ENCODE measurements at places on chromosomes 3 and 15.

GRCh38 chr3:113897373-113897777 lies 50.4 kb upstream of the ZDHHC23 start:
- DNase-seq = no peak

- DNase-seq = no peak
These were observed 287.6 kb downstream of the DIPK2A start for GRCh38 chr3:144259267-144259666.

DNA sequence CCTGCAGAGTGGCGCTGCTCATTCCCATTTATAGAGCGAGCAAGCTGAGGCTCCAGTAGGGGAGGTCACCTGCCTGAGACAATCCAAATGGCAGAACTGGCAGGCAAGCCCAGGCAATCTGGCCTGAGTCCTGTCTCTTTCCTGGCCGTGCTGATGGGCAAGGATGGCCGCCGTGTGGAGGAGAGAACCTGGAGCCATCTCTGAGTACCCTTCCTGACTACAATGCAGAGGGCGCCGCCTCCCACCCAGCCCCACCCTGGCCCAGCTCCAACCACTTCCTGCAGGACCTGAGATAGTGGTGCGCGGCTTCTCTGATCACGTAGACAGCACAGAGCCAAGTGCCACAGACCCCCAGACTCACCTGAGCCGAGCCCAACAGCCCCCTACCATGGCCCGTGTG lies 7.0 kb downstream of the TLR9 start:
- DNase-seq = no peak

DNA sequence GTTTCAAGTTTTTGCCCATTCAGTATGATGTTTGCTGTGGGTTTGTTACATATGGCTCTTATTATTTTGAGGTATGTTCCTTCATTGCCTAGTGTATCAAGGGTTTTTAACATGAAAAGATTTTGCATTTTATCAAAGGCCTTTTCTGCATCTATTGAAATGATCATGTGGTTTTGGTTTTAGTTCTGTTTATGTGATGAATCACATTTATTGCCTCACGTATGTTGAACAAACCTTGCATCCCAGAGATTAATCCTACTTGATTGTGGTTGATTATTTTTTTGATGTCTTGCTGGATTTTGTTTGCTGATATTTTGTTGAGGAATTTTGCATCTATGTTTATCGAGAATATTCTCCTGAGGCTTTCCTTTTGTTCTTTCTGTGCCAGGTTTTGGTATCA lies 39.4 kb downstream of the TMCO5A start:
- DNase-seq = no peak

DNA sequence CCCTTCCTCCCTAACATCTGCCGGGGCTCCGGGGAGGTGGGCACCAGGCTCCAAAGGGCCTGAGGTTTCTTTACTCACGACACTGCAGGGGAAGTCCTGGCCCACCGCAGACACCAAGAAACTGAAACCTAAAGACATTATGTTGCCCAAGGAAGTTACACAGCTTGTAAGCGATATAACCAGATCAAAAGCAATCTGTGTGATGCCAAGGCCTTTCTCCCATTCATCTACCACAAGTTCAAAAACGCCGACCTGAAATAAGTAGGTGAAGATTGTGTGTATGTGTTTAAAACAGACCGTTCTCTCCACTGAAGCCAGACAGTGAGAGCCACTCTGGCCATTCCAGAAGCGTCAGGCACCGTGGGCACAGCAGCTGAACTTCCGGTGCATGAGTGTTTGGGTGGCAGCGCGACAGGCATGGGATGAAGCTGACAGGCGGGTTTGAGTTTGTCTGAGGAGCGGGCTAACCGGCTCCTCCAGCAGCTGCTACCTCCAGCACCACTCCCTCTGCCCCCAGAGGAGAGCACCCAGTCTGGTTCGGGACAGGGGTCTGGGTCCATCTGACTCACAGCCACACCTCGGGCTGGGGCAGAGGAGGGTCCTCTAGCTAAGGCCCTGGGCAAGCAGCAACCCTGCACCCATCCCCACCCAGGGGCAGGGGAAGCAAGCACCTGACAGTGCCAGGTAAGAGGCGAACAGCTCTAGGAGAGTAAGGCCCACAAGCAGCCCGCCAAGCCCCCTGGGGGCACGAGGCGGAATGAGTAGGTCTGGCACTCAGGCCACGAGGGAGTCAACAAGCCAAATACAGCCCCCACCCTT lies 1.3 kb downstream of the TNK2 start:
- DNase-seq = peak; percentile 74

- no peak for DNase-seq
These were observed 43.0 kb downstream of the FLNB start for GRCh38 chr3:58051196-58051595.

DNA sequence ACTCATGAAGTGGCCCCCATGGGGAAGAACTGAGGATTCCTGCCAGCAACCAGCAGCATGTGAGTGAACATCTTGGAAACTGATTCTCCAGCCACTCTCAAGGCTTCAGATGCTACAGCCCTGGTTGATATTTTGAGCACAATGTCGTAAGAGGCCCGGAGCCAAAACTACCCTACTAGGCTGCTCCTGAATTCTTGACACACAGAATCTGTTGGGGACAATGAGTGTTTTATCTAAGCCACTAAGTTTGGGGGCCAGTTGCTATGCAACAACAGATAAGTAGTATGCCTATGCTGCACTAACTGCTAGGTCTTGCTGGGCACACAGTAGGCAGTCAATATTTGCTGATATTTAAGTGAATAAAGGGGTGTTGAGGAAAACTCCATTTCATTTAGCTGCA lies 89.9 kb upstream of the CHL1 start:
- DNase-seq = no peak

GRCh38 chr3:127363171-127363570 lies 75.3 kb upstream of the PRR20G start:
- no peak for DNase-seq

DNA sequence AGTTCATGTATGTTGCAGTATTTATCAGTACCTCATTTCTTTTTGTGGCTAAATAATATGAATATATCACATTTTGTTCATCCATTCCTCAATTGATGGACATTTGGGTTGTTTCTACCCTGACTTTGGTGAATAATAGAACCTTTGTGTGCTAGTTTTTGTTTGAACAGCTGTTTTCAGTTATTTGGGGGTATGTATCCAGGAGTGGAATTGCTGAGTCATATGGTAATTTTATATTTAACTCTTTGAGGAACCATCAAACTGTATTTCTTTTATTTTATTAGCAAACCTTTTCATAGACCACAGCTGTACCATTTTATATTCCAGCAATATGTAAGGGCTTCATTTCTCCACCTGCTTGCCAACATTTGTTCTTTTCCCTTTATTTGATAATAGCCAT lies 38.4 kb upstream of the RBM5 start:
- no peak for DNase-seq

- peak; percentile 33 for DNase-seq
These were observed 80.6 kb downstream of the ULK4 start for GRCh38 chr3:41881233-41881821.

- no peak for DNase-seq
These were observed 24.0 kb upstream of the RAF1 start for GRCh38 chr3:12687948-12688347.

DNA sequence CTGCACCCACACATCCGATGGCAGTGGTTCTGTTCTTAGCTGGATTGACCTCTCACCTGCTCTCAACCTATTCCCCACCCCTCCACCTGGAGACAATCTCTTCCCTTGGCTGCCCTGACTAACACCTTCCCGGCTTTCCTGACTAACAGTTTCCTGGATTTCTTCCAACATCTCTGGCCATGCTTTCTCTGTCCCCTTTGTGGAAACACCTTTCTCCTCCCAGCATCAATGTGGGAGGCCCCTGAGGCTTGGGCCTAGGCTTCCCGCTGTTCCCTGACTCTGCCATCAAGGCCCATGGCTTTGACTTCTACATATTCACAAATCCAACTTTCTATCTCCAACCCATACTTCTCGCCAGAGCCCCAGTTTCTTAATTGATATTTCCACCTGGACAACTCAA lies 142.8 kb upstream of the ATP2B2 start:
- no peak for DNase-seq

DNA sequence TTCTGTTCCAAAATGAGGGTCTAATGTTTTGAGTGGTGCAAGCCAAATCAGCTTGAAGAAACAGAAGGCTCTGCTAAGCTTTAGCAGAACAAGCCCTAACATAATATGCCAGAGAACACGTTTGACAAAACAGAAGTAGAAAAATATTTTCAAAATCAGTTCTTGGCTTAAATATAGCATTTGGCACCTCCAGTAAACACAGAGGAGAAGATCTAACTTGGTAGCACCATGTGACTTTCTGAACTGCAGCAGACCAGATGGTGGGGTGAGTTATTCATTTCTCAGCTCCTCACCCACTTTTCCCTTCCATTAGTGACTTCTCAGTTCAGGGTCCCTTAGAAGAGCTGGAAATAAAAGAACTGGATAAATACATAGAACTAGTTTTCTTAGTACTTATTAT lies 395.8 kb downstream of the MAGI1 start:
- DNase-seq = no peak

GRCh38 chr15:77446840-77447390 lies 26.2 kb downstream of the HMG20A start:
- DNase-seq = no peak

- DNase-seq = no peak
These were observed 1389.5 kb upstream of the GBE1 start for GRCh38 chr3:83150896-83151295.

GRCh38 chr15:57118013-57118799 lies 199.8 kb downstream of the TCF12 start:
- no peak for DNase-seq

DNA sequence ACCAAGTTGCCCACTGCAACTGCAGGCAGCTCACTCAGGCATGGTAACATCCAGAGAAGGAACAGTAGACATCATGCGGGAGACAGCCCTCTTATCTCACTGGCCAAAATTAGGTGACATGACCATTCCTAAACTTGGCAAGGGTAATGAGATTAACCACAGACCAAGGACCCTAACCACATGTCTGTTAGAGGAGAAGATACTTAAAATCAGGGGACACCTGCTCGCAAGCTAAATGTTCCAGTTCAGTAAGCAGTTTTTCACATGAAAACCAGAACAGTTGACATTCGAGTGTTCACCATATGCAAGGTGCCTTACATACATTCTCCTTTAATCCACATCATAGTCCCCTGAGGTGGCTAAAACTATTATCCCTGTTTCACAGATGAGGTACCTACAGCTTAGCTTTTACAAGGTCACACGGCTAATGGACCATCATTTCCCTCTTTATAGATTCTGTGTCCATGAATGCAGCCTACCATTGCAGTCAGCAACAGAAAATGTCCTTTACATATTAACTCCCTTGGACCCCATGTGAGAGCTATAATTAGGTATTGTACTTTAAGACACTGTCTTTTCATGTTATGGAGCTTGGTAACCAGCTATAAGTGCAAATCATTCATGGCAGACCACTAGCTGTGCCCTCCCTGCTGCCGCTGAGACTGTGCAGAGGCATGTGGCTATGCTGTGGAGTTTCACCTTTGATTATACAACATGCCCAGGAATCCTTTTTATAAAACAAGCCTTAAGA lies 154.1 kb downstream of the LIPC start:
- no peak for DNase-seq

GRCh38 chr3:100364421-100364820 lies 29.9 kb downstream of the NIT2 start:
- DNase-seq = no peak

GRCh38 chr3:182438398-182438797 lies 354.9 kb upstream of the ATP11B start:
- no peak for DNase-seq

GRCh38 chr3:40387001-40387894 lies at the start of gene ENTPD3:
ENTPD3 (plus strand) TSS chr3:40387184; CDS start chr3:40388058, 874 bp downstream.
- peak; percentile 12 for DNase-seq

DNA sequence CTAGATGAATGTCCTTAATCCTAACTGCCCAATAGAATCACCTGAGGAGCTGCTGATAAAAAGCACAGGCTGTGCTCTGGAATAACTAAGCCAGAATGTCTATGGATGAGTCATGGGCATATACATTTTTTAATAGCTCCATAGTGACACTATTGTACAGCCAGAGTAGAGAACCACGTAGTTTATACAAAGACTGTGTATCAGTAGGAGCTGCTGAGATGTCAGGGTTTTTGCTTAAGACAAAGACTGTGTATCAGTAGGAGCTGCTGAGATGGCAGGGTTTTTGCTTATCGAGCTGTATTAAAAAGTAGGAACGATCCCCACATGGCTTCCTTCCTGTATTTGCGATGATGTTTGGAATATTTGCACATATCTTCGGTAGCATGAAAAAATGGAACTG lies 137.4 kb downstream of the SV2B start:
- no peak for DNase-seq

DNA sequence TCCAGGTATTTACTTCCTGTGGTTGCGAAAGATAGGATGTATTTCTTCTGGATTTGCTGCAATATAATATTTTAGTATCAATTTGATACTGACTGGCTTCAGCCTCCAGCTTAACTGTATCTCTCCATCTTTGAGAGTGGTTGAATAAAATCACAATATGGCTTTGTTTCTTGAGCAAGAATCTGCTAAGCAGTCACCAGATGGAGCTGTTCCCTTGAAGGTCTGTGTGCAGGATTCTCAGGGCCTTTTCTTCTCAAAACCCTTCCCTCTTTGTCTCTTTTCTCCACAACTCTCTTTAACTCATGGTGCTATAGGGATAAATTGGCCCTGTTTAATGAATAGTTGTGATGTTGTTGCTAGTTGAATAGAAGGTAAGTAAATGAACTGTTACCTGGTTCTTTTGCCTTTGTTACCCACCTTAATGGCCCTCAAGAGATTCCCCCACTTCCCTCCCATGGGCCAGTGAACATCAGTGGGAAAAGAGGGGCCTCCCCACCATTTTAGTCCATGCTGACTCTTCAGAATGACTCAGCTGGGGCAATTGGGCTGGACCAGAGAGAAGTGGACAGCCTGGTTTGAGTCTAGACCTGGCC lies 34.8 kb upstream of the RAB6B start:
- no peak for DNase-seq

- DNase-seq = no peak
These were observed 51.6 kb downstream of the ATG7 start for GRCh38 chr3:11323813-11324212.

GRCh38 chr3:168722091-168722490 lies 626.4 kb upstream of the GOLIM4 start:
- DNase-seq = no peak

Data from effector memory CD8-positive, alpha-beta T cell (primary cell).